ENCODE measurements at places on chromosomes 2 and 18.

DNA sequence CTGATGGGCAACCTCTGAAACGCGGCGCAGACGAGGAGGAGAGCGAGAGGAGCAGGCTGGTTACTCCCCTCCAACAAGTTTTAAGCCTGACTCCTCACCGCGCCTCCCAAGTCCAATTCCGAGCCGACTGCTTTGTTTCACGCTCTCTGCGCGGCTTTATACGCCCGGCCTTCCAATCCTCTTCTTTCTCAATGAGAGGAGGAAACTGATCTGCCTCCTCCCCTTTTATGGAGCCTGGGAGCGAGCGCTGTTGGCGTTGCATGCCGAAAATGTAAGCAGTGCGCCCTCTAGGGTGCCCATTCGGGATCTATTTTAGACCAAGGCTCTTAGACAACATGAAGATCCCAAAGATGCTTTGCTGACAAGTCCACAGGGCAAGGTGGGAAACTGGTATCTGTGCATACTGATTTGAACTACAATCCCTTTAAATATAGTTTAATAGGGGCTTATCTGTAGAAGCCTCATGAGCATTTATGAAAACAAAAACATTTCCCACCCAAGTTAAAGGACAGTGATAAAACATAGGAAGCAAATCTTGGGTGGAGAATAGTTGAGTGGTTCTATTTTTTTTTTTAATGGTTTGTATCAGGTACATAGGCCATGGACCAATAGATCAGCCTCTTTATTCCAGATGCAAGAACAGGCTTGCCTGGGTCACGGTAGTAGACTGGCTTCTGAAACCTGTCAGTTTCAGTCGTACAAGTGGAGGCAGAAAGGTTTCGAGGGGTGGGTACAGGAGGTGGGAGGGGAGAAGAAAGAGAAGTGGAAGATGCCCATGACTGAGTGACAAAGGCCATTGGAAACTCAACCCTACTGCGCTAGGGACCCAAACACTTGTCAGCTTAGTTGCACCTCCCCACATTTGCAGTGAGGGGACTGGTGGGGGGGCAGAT is at the start of gene RND3:
RND3 (minus strand) TSS at position 131 of the 893 bp plus-strand sequence. CDS start 250 bp downstream, outside the sequence.
- DNase-seq = no peak

DNA sequence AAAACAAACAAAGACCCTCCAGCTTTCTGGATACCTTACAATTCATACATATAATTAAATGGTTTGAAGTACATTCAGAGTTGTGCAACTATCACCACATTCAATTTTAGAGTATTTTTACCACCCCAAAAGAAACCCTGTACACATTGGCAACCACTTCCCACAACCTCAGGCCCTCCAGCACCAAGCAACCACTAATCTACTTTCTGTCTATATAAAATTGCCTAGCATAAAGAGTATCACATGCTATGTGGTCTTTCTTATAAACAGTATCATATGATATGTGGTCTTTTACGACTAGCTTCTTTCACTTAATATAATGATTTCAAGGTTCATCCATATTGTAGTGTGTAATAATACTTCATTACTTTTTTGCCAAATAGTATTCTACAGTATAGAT is 7.3 kb downstream of the IER3IP1 start:
- DNase-seq = no peak

DNA sequence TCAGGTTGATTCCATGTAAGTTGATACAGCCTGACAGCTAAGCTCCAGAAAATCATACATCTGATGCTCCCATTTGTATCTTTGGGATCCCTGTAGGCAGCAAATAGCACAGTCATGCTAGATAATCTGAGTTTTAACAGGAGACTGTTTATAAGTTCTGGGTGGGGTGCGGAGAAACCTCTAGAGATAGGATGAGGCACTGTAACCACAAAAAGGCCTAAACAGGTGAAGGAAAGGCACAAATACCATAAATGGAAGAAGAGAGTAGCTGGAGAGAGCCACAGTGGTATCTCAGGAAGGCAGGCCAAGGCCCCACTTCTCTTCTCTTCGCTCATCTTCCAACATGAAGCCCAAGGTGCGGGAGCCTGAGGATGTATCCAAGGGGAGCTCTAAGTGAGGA is 18.1 kb upstream of the B4GALT6 start:
- no peak for DNase-seq

DNA sequence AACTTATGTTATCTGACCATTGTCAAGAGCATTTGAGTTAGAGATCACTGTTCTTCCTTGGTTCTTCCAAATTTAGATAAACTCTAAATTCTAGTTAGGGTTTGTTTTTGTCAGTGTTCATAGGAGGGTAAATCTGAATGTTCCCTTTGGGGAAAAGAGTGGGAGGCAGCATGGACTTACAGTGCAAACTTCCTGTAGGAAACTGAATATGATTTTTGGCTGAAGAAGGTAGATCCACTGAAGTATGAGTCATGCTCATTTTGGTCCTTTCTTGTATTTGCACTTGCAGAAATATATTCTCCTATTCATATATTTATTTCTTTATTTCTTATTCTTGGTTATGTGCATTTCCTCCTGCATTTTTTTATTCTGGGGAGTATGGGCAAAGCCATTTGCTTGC is 27.3 kb downstream of the CCDC85A start:
- no peak for DNase-seq

DNA sequence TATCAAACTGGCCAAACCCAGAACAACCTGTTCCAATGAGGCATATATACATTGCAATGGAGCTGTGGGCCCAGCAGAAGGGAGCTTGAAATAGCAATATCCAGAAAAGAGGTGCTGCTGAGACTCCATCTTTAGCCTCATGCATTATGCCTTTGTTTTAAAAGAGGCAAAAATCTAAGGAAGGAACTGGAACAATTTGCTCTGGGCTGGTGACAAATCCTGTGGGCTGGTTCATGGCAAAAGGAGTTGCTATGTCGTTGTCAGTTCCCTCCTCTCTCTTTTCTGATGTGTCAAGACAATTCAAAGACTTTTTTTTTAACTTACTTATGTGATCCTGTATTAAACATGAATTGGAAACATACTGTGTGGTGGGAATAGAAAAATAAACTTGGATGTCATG is 124.2 kb upstream of the FSHR start:
- no peak for DNase-seq

GRCh38 chr2:197360744-197361156 is 50.2 kb upstream of the ANKRD44 start:
- no peak for DNase-seq

GRCh38 chr2:230873661-230874401 is 9.1 kb downstream of the ITM2C start:
- DNase-seq = no peak

Measured in activated naive CD8-positive, alpha-beta T cell treated with anti-CD3 and anti-CD28 coated beads, Interleukin-2, amount 50 U/mL, for 16 hours (primary cell).